ENCODE measurements at places on chromosomes 1 and 21. TPM values are rescaled to one million over a fixed set of nuclear protein-coding genes. Genes with fewer than 3 reads are reported as not detected.

Gene HYI
- 202 TPM for total RNA-seq

Gene MAEL
- 33.9 TPM for total RNA-seq

Gene AMY2B
- total RNA-seq: 1.9 TPM

Gene SPRR1A
- total RNA-seq: not detected

Gene RYR2
- not detected for total RNA-seq

Gene FTCD
- not detected for total RNA-seq

Gene LCE1C
- not detected for total RNA-seq

Gene OR2T29
- not detected for total RNA-seq

Gene OR2T12
- not detected for total RNA-seq

Gene SMG5
- 80.2 TPM for total RNA-seq

Gene ALDH9A1
- 86.2 TPM for total RNA-seq

Gene SLC25A34
- 0.43 TPM for total RNA-seq

Gene PLA2G4A
- total RNA-seq: 39.7 TPM

Gene PAQR7
- total RNA-seq: 6.6 TPM

Gene TAF5L
- total RNA-seq: 15.8 TPM

Gene PEAR1
- total RNA-seq: 16.2 TPM

Gene ANKRD35
- 0.57 TPM for total RNA-seq

Gene C1orf53
- 3.3 TPM for total RNA-seq

Gene ITLN2
- total RNA-seq: not detected

Gene C1orf185
- total RNA-seq: not detected

Gene RPE65
- total RNA-seq: not detected

Gene PRKAA2
- 0.22 TPM for total RNA-seq

Gene TRABD2B
- not detected for total RNA-seq

Gene ECM1
- 34.5 TPM for total RNA-seq

Gene MCOLN3
- total RNA-seq: 0.29 TPM

Gene PARS2
- total RNA-seq: 7.4 TPM

Gene FAM43B
- not detected for total RNA-seq

Gene REG4
- not detected for total RNA-seq

Gene FBXO2
- 1.4 TPM for total RNA-seq

Gene TMPRSS15
- not detected for total RNA-seq

Gene COL16A1
- 101 TPM for total RNA-seq

Gene HES3
- not detected for total RNA-seq

Gene CDC42BPA
- total RNA-seq: 75.7 TPM

Gene MTF2
- total RNA-seq: 15.1 TPM

Gene PSMB2
- 47.1 TPM for total RNA-seq

Gene CRYAA
- total RNA-seq: not detected

Gene IFNAR2
- 5.2 TPM for total RNA-seq

Gene KCNN3
- total RNA-seq: under 0.01 TPM

Gene MMP23B
- total RNA-seq: 12.9 TPM

Gene FAM177B
- not detected for total RNA-seq

Gene ANKRD34A
- 3.1 TPM for total RNA-seq

Gene WDR47
- 23.6 TPM for total RNA-seq

Gene ZNF644
- 46.4 TPM for total RNA-seq

Gene ORC1
- 0.44 TPM for total RNA-seq

Gene EPHA8
- not detected for total RNA-seq

Gene HTR6
- not detected for total RNA-seq

Gene NBPF10
- total RNA-seq: 0.86 TPM

Gene ATP1A4
- not detected for total RNA-seq

Gene SPATA1
- total RNA-seq: 0.88 TPM

Gene SMIM1
- 1.1 TPM for total RNA-seq

Gene LCE5A
- total RNA-seq: not detected

Gene MECR
- 28.1 TPM for total RNA-seq

Gene ZFP69B
- 3.5 TPM for total RNA-seq

Gene GJA9
- not detected for total RNA-seq
